Activated T-cell treated with anti-CD3 and anti-CD28 coated beads for 1 hour (primary cell): ENCODE measurements at places on chromosomes 1 and 21.

- DNase-seq = no peak
These were observed 42.2 kb upstream of the SELENON start for GRCh38 chr1:25757846-25758185.

DNA sequence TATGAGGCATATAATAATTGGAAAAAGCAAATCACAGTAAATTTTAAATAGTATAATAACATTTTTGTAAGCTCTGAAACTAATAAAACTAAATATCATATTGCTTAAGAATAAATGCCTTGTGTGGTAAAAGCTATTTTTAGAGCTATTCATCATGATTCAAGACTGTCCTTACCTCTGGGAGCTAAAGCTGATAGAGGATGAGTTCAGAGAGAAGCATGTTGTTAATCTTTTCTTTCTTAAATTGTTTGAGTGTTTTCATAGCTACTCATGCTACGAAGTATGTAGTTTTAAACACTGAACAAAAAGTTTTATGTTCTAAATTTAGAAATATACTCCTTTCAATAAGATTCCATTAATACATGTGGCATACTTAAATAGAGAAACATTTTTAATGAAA is 30.5 kb downstream of the IFI16 start:
- no peak for DNase-seq

DNA sequence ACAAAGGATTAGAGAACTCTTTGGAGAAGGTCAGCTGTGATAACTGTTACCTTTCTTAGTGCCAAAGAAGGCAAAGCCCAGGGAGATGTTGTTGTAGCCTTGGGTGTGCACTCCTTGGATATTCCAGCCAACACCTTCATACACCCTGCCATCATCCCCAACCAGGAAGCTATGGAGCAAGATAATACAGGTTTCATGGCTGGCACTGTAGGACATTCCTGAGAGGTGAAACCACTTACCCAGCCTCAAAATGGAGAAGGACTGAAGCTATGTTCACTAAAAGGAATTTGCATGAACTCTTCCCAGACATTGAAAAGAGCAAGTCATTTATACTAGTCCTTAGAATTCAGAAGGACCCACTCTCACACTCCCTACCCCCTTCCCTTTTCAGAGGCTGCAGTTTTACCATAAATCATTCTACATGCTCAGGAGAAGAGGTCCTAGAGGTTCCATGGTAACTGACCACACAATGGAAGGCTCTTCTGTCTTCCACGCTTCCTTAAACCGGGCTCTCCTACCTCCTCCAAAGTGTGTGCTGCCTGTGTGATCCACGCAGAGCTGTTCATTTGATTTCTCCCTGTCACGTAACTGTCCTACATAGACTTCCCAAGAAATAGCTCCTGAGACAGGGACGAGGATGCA is 5.5 kb downstream of the PGLYRP4 start:
- no peak for DNase-seq

GRCh38 chr1:161983725-161984124 is 39.9 kb downstream of the OLFML2B start:
- DNase-seq = no peak

DNA sequence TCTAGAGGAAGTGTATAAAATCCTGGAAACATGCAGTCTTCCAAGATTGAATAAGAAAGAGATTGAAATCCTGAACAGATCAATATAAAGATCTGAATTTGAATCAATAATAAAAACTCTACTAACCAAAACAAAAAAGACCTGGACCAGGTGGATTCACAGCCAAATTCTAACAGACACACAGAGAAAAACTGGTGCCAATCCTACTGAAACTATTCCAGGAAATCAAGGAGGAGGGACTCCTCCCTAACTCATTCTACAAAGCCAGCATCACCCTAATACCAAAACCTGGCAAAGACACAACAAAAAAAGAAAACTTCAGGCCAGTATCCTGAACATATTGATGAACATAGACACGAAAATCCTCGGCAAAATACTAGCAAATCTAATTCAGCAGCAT is 58.3 kb downstream of the SYT14 start:
- no peak for DNase-seq

DNA sequence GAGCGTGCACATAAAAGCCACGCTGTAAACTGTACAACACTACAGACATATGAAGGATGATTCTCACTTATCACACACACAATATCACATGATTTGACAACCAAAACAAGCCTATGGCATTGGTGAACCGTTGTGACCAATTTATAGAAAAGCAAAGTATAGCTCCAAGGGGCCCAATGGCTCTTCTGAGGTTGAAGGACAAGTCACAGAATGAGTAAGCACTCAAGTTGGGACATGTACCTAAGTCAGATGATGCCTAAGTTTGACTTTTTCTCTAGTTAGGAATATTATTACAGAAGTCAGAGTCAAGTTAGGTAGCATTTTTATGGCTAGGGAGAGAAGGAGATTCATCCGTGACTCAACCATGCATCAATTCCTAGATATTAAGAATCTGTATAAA is 45.7 kb downstream of the PLPP3 start:
- no peak for DNase-seq

GRCh38 chr1:192630521-192631287 is 5.2 kb upstream of the RGS13 start:
- DNase-seq = no peak

DNA sequence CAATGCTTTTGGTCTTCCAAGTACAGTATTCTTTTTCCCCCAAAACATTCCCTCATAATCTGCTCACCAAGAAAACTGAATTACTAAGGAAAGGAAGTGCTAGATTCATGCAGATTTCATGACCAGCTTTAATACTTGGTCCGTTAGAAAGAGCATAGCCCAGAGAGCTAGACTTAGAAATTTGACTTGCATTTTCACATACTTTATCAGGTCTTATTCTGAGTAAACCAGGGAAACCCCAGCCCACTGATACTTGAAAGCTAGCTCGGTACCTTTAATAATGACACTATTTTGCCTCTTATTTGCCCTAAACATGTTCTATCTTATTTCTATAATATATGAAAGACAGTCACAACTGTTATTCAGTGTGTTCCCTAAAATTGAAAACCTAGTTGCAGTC is 204.5 kb downstream of the TTLL7 start:
- no peak for DNase-seq

GRCh38 chr1:116178837-116179236 is 67.6 kb downstream of the MAB21L3 start:
- DNase-seq = no peak

DNA sequence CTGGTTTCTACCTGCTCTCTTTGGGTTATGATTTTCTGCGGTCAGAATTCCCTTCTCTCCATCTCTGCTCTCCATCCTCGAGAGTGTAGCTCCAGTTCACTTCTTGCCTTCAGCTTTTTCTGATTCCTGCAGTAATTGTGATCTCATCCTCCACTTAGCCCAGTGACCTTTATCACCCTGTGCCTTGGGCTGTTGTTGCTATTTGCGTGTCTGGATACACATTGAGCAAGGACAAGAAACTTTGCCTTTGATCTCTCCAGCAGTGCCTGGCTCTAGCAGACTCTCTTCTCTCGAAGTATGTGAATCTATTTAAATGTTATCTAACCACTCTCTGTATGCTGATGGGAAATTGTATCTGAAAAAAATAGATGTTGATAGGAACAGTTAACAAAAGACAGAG is 76.4 kb upstream of the MARK1 start:
- no peak for DNase-seq

DNA sequence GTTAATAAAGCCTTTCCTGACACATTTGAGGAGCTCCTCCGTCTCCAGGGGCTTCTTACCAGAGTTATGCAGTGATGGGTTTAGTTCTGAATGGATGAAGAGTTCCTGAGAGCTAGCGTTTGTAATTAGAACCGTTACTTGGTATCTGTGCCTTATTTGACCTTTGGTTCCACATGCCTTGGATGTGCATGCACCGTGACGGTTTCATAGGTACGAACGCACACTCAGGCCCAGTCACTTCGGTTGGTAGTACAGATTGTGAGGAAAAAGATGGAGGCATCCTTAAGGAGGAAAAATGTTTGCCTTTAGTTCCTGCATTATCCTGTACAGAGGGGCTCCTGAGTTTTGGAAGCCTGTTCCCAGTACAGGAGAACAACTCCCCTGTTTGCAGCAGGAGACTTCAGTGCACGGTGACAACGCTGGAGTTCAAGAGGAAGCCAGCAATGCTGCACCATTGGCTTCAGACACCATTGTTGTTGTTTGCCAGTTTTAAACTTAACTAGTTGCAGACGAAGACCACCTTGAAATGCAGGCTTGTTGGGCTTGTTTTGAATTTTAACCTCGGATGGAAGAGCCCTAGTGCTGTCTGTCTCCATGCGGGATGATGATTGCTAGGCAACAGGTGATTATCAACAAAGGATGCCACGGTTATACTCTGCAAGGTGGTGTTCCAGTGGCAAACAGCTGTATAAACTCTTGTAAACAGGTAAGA is 8.2 kb downstream of the RBM15 start:
- DNase-seq = no peak

DNA sequence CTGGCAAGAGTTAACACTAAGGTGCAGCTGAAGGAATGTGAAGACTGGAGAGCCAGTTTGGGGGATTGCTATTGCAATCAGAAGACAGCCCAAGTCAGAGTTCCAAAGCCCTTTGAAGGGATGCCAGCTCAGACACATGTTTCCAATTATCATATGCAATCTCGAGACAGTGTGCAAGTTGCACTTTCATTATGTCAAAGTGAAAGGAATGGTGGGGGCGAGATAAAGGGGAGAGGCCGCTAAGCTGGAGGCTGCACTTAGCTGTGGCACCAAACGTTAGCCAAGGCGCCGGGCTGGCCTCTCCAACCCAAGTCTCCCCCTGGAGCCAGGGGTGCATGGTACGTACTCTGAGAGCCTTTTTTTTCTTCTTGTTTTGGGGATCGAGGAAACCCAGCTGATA is 58.0 kb downstream of the NGF start:
- DNase-seq = no peak

DNA sequence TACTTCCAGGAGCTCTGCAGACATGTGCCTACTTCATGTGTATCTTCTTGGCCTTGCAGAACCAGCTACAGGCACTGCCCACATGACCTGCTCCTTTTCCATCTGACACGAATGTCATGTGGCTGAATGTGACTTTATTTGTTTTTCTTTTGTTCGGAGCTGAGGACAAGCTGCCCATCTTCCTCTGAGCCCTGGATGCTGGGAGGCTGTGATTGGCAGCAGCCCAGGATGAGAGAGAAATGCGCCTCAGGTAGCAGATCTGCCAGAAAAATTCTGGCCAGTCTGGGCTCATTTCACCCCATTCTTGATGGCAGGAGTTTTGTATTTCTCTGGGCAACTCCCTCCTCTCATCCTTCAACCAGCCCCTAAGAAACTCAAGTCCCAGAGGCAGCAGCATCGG is 372.0 kb downstream of the RPS6KC1 start:
- no peak for DNase-seq

DNA sequence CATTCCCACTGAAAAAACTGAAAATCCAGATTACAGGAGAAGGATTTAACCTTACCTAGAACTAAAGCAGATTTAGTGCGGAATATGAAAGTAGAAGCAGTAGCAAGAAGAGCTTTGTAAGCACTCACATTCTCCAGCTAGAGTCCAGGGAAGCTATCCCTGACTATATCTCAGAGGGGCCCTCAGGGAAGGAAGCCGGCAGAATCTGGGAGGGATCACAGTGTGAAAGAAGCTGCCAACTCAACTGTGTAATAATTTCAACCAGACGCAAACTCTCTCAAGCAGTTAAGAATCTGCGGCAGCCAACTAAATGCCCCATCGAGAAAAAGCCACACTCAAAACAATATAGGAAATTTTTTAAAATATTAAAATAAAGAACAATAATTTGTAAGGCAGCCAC is 163.8 kb downstream of the EIF4G3 start:
- DNase-seq = no peak

DNA sequence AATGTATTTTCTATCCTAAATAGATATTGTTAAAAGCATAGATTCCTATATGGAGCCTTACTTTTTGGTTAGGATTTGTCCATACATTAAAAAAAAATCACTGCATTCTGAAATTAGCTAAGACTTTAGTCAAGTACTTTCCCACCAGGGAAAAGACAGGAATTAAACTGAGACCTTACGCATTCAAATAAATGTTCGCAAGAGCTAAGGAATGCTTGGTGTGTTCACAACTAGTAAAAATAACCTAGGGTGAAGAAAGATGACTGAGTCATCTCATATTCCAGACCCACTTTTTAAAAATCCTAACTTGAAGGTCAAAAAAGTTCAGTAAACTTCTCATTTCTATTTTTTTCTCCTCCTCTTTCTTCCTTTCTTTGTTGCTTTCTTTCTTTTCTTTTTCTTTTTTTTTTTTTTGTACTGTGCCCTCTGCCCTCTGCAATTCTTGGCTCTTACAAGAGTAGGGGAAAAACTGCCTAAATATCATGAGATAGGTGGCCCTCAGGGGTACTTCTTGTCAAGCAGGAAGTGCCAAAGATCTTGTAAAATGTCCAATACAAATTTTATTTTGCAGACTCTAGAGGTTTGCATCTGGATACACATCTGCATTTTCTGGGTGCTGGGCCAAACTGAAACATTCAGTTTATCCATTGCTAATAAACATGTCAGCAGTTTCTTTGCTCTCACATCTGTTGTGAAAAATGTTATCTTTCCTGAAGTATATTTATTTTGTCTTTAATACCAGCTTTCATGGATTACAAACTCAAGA is 121.4 kb upstream of the GORAB start:
- no peak for DNase-seq

- no peak for DNase-seq
These were observed 4.4 kb downstream of the F13B start for GRCh38 chr1:197062692-197063091.
